EL (cell line): ENCODE measurements at places on chromosomes 3 and 15.

- DNase-seq, result peak; percentile 83
Observed at GRCh38 chr3:195896361-195897080, 11.8 kb downstream of the TNK2 start.

GRCh38 chr3:10935028-10935427, 57.5 kb upstream of the SLC6A1 start:
- DNase-seq, result no peak

DNA sequence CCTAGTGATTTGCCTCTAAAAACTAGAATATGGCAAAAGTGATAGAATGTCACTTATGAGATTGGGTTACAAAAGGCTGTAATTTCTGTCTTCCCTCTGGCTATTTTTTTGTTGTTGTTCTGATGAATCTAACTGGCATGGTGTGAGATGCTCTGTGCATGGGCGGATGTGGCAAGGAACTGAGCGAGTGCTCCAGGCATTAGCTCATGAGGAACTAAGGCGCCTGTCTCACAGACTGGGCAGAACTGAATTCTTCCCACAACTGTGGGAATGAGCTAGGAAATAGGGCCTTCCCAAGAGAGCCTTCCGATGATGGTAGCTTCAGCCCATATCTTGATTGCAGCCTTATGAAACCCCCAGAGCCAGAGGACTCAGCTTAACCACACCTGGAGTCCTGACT, 222.5 kb downstream of the NR2F2 start:
- DNase-seq, result peak; percentile 96

DNA sequence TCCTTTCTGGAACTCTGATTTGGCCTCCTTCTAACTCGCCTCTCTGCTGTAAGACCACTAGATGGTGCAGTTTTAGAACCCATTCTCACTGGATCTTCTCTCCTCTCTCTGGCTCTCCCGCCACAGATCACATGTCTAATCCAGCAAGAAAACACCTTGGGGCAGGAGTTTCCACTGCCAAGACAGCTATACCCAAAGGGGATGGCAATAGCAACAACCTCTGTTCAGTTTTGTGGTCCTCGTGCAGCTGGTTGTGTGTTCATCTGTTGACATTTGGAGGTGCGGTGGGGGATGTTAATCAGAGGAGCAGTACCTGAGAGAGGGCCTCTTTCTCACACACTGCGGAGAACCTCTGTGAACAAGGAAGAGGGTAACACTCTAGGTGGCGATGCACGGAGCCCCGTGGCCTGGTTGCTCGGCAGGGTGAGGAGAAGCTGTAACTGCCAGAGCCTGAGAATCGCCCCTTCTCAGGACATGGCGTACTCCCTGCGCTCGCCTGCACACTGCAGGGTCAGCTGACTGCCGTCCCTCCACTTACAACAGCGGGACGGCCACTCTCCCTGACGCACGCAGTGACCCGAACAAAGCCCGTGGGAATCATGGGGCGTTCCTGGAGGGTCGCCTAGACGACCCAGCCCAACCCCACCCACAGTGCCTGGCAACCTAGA, at the start of gene TEX55:
TSS of gene TEX55 (plus strand) at position 666 of the 668 bp plus-strand sequence. CDS start 25 bp downstream, outside the sequence.
- DNase-seq, result peak; percentile 59

GRCh38 chr15:63803106-63803886, 30.5 kb downstream of the HERC1 start:
- no peak for DNase-seq

DNA sequence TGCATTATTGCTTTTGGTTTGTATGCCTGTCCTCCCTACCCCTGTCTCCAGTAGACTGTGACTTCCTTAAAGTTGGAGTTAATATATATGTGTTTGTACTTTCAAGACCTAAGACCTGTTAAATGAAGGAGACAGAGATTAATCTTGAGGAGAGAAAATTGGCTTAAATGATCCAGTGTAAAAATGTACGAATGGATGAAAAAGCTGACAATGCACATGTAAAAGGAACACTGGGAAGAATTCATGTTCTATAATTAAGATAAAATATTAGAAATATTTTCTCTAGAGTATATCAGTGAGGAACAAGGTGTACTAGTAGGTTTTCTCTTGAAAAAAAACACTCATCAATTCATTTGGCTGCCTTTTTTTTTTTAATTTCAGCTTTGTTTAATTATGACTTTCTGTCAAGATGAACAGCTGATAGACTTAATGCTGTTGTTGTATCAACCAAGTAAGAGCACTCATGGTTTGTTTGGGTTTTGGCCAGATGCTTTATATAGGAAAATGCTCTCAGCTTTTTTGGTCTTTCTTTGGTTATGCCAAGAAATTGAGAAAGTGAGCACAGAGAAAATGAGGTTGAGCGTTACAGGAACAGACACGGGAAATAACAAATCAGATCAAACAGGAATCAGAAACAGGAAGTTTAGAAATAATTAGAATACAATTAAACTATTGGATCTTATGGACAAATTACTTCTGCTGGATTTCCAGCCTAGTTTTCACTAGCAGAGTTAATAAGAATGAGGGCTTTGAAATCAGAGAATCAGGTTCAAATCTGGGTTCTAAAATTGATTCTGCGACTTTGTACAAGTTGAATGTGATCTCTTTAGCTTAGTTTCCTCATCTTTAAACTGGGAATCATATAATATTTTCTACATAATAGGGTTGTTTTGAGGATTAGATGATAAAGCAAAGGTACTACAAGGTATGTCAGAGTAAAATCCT, 38.3 kb upstream of the AADAC start:
- DNase-seq, result no peak
